ENCODE measurements at places on chromosomes 1 and 21.
A peak's percentile ranks its signal among the peaks of the same experiment; 100 is the strongest.

GRCh38 chr1:65512383-65512782 lies 91.9 kb downstream of the LEPR start:
- DNase-seq, result no peak

GRCh38 chr1:209607102-209607794 lies 23.7 kb downstream of the CAMK1G start:
- peak; percentile 66 for DNase-seq

- DNase-seq, result peak; percentile 43
Observed at GRCh38 chr1:7539769-7540175, 231.3 kb upstream of the VAMP3 start.

GRCh38 chr1:245999697-246000637 lies 507.1 kb downstream of the SMYD3 start:
- no peak for DNase-seq

- no peak for DNase-seq
Observed at GRCh38 chr1:234725177-234726132, 115.5 kb upstream of the IRF2BP2 start.

- DNase-seq, result no peak
Observed at GRCh38 chr1:228753786-228754360, 18.6 kb downstream of the RHOU start.

DNA sequence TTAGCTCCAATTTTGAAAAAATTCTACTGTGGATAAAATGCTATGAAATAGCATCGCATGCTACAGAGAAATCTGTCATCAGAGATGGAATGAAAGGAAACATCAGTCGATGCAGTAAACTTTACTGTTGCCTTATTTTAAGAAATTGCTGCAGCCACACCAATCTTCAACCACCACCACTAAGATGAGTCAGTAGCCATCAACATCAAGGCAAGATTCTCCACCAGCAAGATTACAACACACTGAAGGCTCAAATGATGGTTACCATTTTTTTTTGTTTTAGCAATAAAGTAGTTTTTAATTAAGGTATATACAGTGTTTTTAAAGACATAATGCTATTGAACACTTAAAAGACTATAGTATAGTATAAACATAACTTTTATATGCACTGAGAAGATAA lies 95.6 kb upstream of the JUN start:
- DNase-seq, result peak; percentile 56

DNA sequence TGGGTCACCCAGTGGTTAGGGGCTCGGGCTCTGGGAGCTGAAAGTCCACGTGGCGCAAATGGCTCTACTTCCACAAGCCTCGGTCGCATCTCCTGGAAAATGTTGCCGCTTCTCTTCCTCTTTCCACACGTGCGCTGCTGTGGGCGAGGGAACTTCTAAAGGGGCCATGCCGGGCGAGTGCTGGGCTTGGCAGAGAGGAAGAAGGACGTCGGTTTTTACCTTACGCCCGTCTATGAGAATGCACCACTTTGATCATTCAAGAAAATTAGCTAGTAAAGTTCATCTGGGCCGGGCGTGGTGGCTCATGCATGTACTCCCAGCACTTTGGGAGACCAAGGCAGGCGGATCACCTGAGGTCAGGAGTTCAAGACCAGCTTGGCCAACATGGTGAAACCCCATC lies 10.4 kb downstream of the SLC45A1 start:
- DNase-seq, result no peak

GRCh38 chr21:41751611-41752011 lies 15.2 kb downstream of the RIPK4 start:
- DNase-seq, result no peak

All from iris pigment epithelial cell (primary cell).